ENCODE measurements at places on chromosomes 12 and 14.
A peak's percentile ranks its signal among the peaks of the same experiment; 100 is the strongest.

DNA sequence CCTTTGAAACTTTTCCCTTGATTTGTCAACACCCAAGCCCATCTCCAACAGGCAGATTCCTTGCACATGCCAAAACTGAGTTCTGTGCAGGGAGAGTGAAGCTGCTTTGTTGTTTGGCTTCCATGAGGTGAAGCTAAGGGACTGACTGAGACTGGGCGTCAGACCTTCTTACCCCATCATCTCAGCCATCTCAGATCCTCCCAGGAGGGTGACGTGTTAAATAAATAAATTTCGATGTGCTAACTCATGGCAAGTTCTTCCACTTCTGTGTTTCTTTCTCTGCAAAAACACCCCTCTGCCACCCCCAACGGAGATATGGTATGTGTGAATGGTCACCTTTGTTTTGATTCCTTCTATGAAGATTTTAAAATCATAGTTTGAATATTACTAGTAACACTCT lies 17.8 kb downstream of the UTP20 start:
- no peak for DNase-seq

DNA sequence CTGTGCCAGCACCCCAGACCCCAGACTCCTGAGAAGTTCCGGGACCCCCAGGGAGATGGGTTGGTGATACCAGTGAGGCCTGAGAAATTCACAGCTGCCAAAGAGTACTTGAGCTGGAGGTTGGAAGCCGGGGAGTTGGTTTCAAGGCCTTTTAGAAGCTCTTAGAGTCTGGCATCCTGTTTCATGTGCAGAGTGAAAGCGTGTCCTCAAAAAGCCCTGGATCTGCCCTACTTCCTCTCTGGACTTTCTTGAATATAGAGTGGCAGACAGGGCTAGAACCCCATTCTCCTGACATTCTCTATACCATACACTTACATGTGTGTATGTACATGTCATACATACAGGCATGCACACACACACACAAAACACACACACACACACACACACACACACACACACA lies 31.3 kb upstream of the PPM1A start:
- no peak for DNase-seq

GRCh38 chr14:45185100-45185814 lies 49.5 kb downstream of the FANCM start:
- no peak for DNase-seq

- DNase-seq = peak; percentile 21
Measured at GRCh38 chr12:67449591-67450052, 180.5 kb downstream of the CAND1 start.

DNA sequence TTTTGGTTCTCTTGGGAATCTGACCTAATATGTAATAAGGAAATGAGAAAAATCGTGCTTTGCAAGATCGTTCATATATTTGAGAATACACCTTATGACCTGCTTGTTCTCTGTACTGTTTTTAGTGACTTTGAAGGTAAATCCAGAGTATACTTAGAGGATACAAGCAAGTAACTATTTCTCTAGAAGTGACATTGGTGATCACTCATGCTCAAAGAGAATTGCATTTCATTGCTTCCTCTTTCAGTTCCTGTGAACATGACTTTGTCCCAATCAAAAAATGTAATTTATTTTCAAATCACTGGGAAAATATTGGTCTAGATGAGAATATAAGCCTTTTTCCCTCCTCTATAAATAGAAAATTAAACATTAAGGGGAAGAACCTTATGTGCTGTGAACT lies 2.7 kb downstream of the KTN1 start:
- DNase-seq = no peak

GRCh38 chr12:58914457-58914856 lies 5.8 kb downstream of the LRIG3 start:
- no peak for DNase-seq

GRCh38 chr14:89284333-89285058 lies 132.5 kb downstream of the FOXN3 start:
- no peak for DNase-seq

GRCh38 chr14:42322531-42323284 lies 716.0 kb downstream of the LRFN5 start:
- no peak for DNase-seq

DNA sequence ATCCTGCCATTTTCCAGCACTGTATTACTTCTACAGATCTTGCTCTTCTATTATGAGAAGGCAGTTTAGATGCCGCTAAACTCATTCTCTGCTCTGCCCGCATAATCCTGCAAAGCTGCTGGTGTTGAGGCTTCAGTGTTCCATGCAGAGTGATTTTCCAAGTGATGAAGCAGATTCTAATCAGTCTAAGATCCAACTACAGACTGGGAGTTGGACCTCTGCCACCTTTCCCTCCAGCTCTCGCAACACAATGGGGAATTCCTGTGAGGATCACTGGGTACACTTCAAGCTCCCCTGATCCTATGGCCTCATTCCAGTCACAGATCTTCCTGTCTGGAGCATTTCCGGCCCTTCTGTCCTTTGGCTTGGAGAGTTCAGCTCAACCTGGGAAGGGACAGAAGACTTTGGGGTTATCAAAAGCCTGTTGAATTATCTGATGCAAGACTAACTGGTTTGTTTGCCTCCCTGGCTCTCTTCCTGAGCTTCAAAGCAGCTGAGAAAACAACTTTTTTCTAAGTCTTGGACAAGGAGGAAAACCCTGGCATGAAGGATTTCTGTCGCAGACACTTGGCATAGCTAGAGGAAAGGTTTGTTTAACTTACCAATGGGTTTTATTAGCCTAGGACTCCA lies 333.9 kb downstream of the ZFP36L1 start:
- no peak for DNase-seq

GRCh38 chr12:87679251-87679650 lies 349.9 kb downstream of the C12orf50 start:
- no peak for DNase-seq

DNA sequence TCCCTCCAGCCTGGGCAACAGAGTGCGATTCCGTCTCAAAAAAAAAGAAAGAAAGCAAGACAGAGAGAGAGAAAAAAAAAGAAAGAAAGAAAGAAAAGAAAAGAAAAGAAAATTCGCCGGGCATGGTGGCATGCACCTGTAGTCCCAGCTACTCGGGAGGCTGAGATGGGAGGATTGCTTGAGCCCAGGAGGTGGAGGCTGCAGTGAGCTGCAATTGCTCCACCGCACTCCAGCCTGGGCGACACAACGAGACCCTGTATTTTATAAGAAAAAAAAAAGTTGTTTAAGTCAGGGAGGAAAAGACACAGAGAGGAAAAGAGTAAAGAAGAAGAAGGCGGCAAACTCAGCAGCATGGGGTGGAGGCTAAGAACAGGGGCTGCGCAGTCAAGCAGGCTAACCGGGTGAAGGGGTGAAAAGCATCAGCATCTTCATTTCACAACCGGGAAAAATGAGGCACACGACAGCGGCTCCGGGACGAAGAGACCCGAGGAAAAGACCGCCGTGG lies 557 bp upstream of the FICD start:
- no peak for DNase-seq

DNA sequence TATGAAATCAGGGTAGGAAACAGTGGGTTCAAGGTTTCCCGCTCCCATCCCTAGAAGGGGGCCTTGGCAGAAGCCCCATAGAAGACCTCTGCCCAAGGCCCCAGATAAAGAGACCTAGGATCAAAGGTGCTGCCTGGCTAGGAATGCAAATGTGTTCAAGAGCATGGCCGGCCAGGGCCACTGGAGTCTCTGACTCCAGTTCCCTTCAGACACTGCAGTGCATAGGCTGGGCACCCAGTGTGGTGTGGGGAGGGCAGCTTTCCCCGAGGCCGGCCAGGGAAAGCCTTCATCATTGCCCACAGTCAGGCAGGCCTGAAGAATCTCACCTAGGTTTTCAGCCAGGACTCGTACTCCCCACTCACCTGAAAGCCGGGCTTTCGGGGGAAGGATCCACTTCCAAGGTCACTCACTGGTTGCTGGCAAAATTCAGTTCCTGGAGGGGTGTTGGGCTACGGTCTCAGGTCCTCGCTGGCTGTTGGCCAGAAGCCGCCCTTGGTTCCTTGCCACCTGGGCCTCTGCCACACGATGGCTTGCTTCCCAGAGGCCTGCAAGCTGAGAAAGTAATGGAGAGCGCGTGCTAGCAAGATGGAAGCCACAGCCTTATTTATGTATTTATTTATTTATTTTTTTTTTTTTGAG lies 9.7 kb upstream of the PEBP1 start:
- no peak for DNase-seq

DNA sequence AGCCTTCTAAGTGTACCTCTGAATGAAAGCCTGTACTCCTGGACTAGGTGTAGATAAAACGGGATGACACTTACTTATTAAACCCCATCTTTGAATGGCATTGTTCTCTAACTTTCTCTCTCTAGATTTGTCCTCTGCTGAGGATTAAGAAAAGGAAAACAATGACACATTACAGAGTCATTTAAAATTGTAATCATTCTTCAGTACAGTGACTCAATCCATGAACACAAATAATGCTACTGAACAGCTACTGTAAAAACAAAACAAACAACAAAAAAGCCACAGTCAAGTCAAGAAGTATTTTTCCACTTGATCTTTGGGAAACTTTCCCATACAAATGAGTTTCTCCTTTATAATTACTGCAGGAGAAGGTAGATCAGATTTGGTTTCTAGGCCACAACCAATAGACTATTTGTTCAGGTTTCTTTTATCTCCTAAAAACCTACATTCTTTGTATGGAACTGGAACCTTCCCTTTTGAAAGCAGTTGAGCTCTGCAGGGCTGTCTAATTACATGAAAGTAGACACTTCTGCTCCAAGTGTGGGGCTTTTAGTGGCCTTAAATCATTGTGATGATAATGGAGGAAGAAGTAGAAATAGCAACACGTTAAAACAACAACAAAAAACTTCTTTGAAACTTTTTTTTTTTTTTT lies 219.1 kb downstream of the ESR2 start:
- DNase-seq = no peak

GRCh38 chr12:3629057-3629830 lies 123.7 kb downstream of the CRACR2A start:
- DNase-seq = no peak

- DNase-seq = no peak
Measured at GRCh38 chr14:49526101-49526500, 60.1 kb downstream of the RPS29 start.

- no peak for DNase-seq
Measured at GRCh38 chr12:52083638-52083996, 4.1 kb downstream of the SMIM41 start.

GRCh38 chr14:61388173-61388975 lies 67.0 kb downstream of the PRKCH start:
- DNase-seq = peak; percentile 47

Measured in T-helper 2 cell treated with Interferon-gamma antibody and Interleukin-4, amounts not matched to agents 5 μg/mL and 100 μg/mL, for 36 hours (primary cell).